ENCODE measurements at places on chromosomes 5 and 9. TPM values are rescaled to one million over a fixed set of nuclear protein-coding genes. Genes with fewer than 3 reads are reported as not detected.

GRCh38 chr5:9337928-9338595, 207.8 kb downstream of the SEMA5A start:
- H3K36me3 ChIP-seq = no peaks in the 10 kb centered on the region
- H3K4me3 ChIP-seq = no peak overlapping the region

- H3K4me3 ChIP-seq = no peak overlapping the region
- no peaks in the 10 kb centered on the region for H3K36me3 ChIP-seq
- H3K27ac ChIP-seq = no peak overlapping the region
- no peaks in the 10 kb centered on the region for H3K27me3 ChIP-seq
- DNase-seq = peak; percentile 67
Observed at GRCh38 chr5:7927466-7928375, 58.8 kb downstream of the MTRR start.

The CTSV gene
- polyA plus RNA-seq = 60.9 TPM

The EIF4EBP3 gene
- 6.6 TPM for polyA plus RNA-seq

DNA sequence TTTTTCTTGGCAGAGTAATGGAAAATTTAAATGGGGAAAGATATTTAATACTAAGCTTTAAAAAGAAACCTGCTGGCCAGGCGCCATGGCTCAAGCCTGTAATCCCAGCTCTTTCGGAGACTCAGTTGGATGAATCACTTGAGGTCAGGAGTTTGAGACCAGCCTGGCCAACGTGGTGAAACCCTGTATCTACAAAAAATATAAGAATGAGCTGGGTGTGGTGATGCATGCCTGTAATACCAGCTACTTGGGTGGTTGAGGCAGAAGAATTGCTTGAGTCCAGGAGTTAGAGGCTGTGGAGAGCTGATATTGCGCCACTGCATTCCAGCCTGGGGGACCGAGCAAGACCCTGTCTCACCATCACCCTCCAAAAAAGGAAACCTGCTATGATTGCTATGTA, 32.8 kb downstream of the TUT7 start:
- H3K4me1 ChIP-seq = no peaks in the 10 kb centered on the region
- no peak overlapping the region for H3K27ac ChIP-seq

- H3K36me3 ChIP-seq = peaks cover 2% of the 10 kb centered on the region
- H3K4me3 ChIP-seq = no peak overlapping the region
- no peak for DNase-seq
- no peaks in the 10 kb centered on the region for H3K27me3 ChIP-seq
- H3K27ac ChIP-seq = no peak overlapping the region
Observed at GRCh38 chr5:175707751-175708375, 50.0 kb downstream of the HRH2 start.

The REEP5 gene
- 138 TPM for polyA plus RNA-seq

- H3K4me1 ChIP-seq = no peaks in the 10 kb centered on the region
- no peaks in the 10 kb centered on the region for H3K36me3 ChIP-seq
- no peak overlapping the region for H3K27ac ChIP-seq
- H3K4me3 ChIP-seq = no peak overlapping the region
- H3K27me3 ChIP-seq = peaks cover under 1% of the 10 kb centered on the region
- no peak for DNase-seq
Observed at GRCh38 chr5:150159741-150160179, 4.1 kb upstream of the PDGFRB start.

The CCL27 gene
- polyA plus RNA-seq = 1.3 TPM

GRCh38 chr9:37408933-37409710, 13.4 kb upstream of the GRHPR start:
- DNase-seq = no peak
- no peaks in the 10 kb centered on the region for H3K36me3 ChIP-seq
- H3K4me1 ChIP-seq = peaks cover 8% of the 10 kb centered on the region

DNA sequence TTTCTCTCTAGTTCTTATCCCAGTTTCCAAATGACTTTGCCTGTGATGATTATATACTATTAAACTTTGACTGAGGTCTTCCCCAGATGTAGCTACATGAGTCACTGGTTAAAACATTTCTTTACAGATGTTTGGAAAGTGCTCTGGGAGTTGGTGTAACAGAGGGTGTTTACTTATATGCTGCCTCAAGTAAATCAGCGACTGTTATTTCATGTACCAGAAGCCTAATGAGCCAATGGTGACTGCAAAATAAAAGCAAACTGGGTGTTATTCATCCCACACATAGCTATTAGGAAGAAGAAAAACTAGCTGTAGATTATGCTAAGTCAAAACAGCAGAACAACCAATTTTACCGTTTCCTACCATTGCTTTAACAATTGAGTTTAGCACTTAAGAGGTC, 929.7 kb upstream of the SEMA6A start:
- H3K27ac ChIP-seq = no peak overlapping the region
- H3K4me1 ChIP-seq = no peaks in the 10 kb centered on the region
- no peaks in the 10 kb centered on the region for H3K27me3 ChIP-seq
- no peaks in the 10 kb centered on the region for H3K36me3 ChIP-seq
- H3K4me3 ChIP-seq = no peak overlapping the region
- no peak for DNase-seq

DNA sequence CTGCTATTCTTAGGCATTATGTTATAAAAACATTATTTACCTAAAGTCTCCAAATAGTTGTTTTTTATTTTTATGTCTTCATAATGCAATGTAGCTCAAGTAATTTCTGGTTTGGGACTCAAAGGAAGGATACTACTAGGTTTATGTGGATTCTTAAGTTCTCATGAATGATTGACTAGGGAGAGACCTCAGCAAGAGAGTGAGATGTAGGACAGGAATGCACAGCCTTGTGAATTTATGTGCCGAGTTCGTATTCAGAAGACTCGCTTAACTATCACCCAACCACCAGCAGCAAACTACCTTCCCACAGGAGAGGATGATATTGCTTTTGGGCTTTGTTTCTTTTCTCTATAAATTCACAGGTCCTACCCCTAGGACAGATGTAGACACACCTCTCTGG, 282.9 kb downstream of the ARHGEF28 start:
- H3K4me1 ChIP-seq = no peaks in the 10 kb centered on the region
- DNase-seq = no peak
- no peaks in the 10 kb centered on the region for H3K27me3 ChIP-seq
- H3K27ac ChIP-seq = no peak overlapping the region

The DOCK2 gene
- polyA plus RNA-seq = 6.5 TPM

DNA sequence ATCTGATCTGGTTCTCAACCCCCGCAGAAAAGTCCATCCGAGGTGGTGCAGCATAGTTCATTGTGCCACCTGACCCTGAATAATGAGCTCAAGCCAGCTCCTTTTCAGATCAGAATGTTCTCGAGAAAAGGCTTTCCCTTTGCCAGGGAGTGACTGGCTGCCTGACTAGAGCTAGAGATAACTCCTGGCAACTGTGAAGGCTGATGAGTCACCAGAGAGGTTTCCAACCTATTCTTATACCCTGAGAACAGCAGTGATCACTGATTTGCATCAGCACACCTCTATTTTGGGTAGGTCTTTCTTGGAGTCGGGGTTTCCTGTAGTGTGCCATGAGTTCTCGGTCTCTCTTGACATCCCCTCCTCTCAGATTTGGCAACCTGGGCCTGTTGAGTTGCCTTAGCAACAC, 127.9 kb downstream of the PIK3R1 start:
- H3K4me3 ChIP-seq = no peak overlapping the region
- H3K4me1 ChIP-seq = no peaks in the 10 kb centered on the region
- no peak overlapping the region for H3K27ac ChIP-seq
- peak; percentile 88 for DNase-seq

The SIT1 gene
- 0.21 TPM for polyA plus RNA-seq

The UBLCP1 gene
- 30.5 TPM for polyA plus RNA-seq

GRCh38 chr5:2148312-2149194, 265.8 kb upstream of the IRX4 start:
- DNase-seq = no peak
- H3K4me3 ChIP-seq = no peak overlapping the region
- no peaks in the 10 kb centered on the region for H3K36me3 ChIP-seq

DNA sequence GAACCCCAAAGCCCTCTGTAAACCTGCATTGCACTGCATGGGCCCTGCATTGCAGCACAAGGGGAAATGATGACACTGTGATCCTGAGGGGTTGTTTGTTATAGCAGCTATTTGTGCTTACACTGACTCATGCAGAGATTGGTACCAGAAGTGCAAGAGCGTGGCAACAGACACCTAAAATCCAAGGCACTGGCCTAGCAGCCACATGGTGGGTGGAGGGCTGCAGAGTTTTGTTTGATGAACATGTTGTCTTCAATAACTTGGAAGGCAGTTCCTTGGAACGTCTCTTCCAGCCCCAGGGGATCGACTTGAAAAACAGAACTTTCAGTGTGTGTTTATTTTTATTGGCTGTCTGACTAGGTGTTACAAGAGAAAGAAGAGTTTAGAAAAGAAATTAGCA, 14.5 kb downstream of the FCN2 start:
- H3K4me1 ChIP-seq = no peaks in the 10 kb centered on the region
- no peaks in the 10 kb centered on the region for H3K27me3 ChIP-seq
- no peak overlapping the region for H3K27ac ChIP-seq
- H3K36me3 ChIP-seq = no peaks in the 10 kb centered on the region
- DNase-seq = peak; percentile 20

The OR1N1 gene
- not detected for polyA plus RNA-seq

- no peak overlapping the region for H3K4me3 ChIP-seq
- H3K27ac ChIP-seq = no peak overlapping the region
- H3K27me3 ChIP-seq = no peaks in the 10 kb centered on the region
- H3K4me1 ChIP-seq = peaks cover 6% of the 10 kb centered on the region
Observed at GRCh38 chr9:106529616-106530015, 333.4 kb upstream of the ZNF462 start.

DNA sequence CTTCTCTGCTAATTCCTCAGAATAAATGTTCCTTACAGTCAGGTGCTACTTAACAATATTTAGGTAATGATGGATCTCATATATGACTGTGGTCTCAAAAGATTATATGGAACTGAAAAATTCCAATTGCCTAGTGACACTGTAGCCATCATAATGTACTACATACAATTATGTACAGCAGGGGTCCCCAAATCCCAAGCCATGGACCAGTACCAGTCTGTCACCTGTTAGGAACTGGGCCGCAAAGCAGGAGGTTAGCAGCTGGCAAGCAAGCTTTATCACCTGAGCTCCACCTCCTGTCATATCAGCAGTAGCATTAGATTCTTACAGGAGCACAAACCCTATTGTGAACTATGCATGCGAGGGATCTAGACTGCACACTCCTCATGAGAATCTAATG, 69.6 kb downstream of the NR2F1-AS1 start:
- DNase-seq = no peak
- no peak overlapping the region for H3K4me3 ChIP-seq
- no peak overlapping the region for H3K27ac ChIP-seq
- no peaks in the 10 kb centered on the region for H3K36me3 ChIP-seq

GRCh38 chr5:55540024-55540423, 5.3 kb upstream of the PLPP1 start:
- H3K36me3 ChIP-seq = no peaks in the 10 kb centered on the region
- H3K4me3 ChIP-seq = no peak overlapping the region
- H3K4me1 ChIP-seq = no peaks in the 10 kb centered on the region
- no peaks in the 10 kb centered on the region for H3K27me3 ChIP-seq
- DNase-seq = no peak
- H3K27ac ChIP-seq = no peak overlapping the region

Data from cardiac muscle cell (in vitro differentiated cells and primary cell).